ENCODE measurements at places on chromosomes 3 and 15.

GRCh38 chr3:151439652-151440125 lies 21.2 kb downstream of the IGSF10 start:
- DNase-seq = peak; percentile 86

DNA sequence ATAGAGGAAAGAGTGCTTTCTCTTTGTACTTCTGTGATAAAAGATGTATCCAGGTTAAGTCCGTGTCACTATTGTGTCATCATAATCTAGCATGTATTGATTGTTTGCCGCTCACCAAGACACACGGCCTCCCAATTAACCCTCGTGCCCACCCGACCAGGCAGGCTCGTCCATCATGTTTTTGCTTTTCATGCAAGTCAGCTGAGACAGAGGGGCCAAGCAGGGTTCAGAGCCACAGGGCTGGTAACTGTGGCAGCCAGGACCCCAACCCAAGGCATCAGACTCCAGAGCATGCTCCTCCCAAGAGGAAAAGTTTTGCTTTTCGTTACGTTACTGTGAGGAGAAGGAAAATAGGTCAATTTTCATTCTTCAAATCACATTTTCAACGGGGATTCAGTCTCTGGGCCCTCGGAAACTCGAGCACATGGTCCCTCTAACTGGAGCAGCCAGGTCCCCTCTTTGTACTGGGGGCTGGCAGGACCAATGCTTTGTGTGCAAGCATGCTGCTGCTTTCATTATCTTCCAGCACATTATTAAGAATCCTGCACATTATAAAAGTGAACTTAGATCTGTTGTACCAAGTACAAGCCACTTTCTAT lies 161.1 kb upstream of the TOPAZ1 start:
- no peak for DNase-seq

GRCh38 chr3:32616267-32616962 lies 45.8 kb upstream of the DYNC1LI1 start:
- DNase-seq = no peak

DNA sequence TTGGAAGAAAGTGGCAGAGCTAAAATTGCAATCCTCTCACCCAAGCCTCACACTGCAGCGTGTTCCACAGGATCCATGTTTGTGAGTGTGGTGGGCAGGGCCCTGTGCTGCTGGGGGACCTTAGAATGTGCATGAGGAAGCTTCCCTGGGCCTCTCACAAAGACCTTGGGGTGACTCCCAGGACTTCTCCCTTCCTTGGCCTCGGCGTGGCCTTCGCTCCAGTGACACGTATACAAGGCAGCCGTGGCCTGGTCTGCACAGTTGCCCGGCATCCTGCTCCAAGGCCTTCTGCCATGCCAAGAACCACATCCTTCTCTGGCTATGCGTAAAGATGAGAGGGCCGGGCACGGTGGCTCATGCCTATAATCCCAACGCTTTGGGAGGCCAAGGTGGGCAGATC lies 196.4 kb downstream of the UACA start:
- DNase-seq = no peak

DNA sequence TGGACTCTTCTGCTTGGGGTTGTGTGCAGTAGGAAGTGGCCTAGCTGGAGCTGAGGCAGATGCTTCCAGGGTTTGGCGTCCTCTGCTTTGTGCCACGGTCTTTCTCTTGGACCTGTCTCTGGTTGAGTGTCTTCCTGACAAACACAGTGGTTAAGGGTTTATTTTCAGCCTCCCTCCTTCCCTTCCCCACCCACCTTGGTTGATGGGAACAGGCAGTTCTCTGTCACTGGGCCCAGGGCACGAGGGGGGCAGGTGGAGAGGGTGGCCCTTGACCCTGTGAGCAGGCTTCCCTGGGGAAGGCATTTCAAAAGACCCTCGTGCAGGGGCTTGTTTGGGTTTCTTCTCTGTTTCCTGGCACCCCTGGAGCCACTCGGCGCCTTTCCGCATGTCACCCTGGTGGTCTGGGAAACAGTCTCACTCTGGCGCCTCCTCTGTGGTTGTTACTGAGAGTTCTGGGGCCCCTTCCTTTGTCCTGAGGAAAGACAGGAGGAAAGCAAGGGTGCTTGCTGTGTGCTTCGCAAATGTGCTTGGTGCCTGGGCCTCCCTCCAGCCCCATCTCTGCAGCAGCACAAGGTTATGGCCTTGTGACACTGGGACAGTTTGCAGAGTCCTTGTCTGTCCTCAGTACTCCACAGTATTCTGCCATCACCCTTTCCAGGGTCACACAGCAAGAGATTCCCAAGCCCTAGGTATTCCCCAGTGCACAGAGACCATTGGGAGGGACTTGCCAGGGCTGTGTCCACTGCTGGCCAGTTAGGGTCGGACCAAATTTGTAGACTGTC lies 10.3 kb upstream of the STAB1 start:
- DNase-seq = no peak

DNA sequence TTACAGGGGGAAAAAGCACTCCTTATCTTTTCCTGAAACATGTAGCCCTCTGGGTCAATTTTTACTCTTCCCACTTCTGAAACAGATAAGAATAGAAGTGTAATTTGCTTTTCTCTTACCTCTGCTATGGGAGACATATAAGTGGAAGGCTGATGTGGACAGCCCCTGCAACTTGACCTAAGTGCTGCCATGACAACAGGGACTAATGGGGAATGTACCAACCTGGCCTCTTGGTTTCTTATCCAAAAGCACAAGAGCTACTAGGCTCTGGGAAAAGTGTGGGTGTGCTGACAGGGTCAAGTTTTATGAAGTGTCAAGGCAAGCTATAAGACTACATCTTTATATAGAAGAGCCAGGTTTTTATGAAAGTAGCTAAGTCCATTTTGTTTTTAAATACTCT lies 1246.5 kb downstream of the OTOL1 start:
- DNase-seq = no peak
